ENCODE measurements at places on chromosomes 16 and 17.

DNA sequence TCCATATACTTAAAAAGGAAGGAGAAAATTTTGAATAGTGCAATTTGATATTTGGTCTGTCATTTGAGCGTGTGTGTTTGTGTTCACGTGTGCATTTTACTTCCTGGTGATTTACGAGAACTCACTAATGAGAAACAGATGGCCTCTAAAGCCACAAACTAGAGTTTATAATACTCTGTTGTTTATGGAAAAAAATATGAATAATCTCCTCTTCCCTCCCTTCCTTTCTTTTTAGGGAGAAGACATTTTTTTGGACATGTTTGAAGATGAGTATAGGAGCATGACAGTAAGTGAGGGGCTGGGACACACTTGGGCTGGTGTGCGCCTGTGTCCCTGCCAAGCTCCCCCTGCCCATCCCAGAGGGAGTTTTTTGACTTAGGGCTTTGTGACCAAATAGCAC is 102.7 kb downstream of the CLEC16A start:
- DNase-seq: no peak

DNA sequence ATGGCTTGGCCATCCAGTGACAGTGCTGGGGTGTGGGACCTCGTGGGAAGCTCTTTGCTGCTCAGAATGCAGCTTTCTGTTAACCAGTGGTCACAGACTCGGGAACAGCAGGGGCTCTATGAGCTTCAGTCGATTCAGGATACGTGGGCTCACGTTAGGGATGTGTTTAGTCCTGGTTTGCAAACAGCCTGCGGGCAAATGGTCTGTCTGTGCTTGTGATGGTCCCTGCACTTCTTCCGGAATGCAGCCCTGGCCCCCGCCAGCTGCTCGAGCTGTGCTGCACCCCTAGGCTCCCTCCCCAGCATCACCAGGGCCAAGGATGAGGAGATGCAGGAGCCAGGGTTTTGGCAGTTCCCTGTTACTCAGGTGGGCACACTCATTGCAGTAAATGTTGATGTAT is 172.8 kb upstream of the CHMP6 start:
- DNase-seq: no peak

- DNase-seq: peak; percentile 69
Observed at GRCh38 chr17:32266389-32267301, 1.0 kb downstream of the RHBDL3 start.

DNA sequence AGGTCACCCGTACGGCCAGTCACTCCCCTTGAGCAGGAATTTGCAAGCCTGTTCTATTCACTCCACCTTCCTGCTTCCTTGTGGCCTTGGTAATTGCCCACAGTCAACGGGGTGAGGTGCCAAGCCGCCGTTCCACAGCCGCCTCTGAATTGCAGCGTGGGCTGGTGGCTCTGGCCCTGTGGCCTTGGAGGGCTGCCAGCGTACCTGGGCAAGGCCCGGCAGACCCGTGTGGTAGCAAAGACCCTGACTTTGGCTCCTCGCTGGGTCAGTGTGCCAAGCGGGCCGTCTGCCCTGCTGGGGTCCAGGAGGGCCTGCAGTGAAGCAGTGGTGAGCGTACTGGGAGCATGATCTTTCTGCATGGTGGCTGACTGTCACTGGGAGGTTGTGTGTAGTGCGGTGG is 3.6 kb downstream of the BANP start:
- DNase-seq: no peak

GRCh38 chr16:50473356-50473945 is 74.7 kb upstream of the NKD1 start:
- DNase-seq: no peak

- no peak for DNase-seq
Observed at GRCh38 chr16:56263711-56264608, 72.7 kb downstream of the GNAO1 start.

DNA sequence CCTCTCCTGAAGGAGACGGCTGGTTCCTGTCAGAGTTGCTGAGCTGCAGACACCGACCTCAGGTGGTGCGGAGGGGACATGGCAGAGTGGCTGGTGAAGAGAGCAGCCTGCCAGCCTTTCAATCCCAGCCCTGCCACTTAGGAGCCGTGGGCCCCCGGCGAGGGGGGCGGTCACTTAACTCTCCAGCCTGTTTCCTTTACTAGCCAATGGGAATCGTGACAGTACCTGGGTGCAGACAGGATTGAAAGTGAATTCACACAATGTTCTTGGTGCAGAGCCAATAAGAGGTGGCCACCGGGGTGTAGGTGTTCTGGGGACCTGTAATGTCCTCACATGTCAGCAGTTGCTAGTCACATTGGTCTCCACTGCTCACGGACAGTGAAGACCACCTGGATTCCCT is 13.5 kb downstream of the ACE start:
- DNase-seq: no peak

GRCh38 chr16:62927122-62927521 is 890.9 kb upstream of the CDH8 start:
- DNase-seq: no peak

DNA sequence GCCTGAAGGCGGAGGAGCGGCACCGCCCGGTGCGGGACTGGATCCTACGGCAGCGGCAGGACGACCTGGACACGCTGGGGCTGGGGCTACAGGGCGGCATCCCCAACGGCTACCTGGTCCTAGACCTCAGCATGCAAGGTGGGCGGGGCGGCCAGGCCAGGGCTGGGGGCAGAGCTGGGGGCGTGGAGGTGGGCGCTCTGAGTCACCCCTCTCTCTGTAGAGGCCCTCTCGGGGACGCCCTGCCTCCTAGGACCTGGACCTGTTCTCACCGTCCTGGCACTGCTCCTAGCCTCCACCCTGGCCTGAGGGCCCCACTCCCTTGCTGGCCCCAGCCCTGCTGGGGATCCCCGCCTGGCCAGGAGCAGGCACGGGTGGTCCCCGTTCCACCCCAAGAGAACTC is 7.9 kb downstream of the MSLN start:
- DNase-seq: no peak

GRCh38 chr17:72884066-72884465 is 208.4 kb downstream of the SLC39A11 start:
- DNase-seq: no peak

GRCh38 chr16:5465714-5466113 is 368.1 kb upstream of the EEF2KMT start:
- DNase-seq: no peak

DNA sequence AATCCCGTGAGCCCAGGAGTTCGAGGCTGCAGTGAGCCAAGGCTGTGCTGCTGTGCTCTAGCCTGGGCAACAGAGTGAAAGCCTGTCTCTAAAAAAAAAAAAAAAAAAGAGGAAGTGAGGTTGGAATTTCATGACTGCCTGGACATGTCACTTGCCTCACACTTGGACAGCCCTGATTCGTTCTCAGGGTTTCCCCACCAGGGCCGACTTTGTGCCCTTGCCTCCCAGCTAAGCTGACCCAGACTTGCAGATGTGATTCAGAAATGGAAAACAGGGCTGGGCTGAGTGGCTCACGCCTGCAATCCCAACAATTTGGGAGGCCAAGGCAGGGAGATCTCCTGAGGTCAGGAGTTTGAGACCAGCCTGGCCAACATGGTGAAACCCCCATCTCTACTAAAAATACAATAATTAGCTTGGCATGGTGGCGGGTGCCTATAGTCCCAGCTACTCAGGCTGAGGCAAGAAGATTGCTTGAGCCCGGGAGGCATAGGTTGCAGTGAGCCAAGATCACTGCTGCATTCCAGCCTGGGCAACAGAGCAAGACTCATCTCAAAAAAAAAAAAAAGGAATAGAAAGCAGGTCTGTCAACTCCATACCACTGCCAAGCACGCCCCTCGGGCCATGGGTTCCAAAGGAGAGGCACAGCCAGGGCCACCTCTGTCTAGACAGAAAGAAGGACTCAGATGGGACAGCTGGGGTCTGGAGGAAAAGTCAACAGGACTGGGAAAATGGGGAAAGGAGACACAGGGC is 46.9 kb downstream of the SOCS1 start:
- no peak for DNase-seq

Measured in GM20000 (cell line).